Mesendoderm (in vitro differentiated cells): ENCODE measurements at places on chromosomes 2 and 18.

- no peak overlapping the region for H3K4me3 ChIP-seq
- no peaks in the 10 kb centered on the region for H3K4me1 ChIP-seq
- DNase-seq: no peak
- H3K27me3 ChIP-seq: no peaks in the 10 kb centered on the region
Observed at GRCh38 chr18:22439447-22439846, 21.7 kb upstream of the CTAGE1 start.

DNA sequence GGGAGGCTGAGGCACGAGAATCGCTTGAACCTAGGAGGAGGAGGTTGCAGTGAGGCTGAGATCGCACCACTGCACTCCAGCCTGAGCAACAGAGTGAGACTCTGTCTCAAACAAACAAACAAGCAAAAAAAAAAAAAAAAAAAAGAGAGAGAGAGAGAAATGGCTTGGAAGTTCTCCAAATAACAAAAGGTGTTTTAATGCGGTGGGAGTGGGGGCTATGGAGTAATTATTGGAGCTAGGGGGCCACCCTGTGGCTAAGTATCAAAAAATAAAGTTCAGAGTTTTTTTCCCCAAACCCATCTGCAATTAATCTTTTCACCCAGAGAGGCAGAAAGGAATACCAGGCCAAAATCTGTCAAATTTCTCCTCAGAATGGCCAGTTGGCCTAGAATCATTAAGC lies 23.0 kb upstream of the CEP68 start:
- peak; percentile 47 for DNase-seq
- H3K36me3 ChIP-seq: no peaks in the 10 kb centered on the region
- no peaks in the 10 kb centered on the region for H3K4me1 ChIP-seq
- H3K4me3 ChIP-seq: no peak overlapping the region
- H3K27me3 ChIP-seq: no peaks in the 10 kb centered on the region
- no peak overlapping the region for H3K27ac ChIP-seq

DNA sequence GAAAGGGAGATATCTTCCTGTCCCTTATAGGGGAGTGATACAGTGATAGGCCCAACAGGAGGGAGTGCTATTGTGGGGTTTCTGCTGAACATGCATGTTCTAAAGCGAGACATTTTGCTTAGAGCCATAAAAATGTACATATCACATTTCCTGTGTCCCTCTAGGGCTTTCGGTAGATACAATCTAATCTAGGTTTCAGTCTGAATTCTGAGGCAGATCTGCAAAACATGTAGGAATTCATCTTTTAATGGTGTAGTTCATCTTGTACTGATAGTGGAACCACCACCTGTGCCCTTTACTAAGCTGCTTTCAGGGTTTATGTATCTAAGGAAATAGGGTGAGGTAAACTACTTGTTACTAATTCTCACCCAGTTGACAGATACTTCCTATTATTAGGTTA lies 73.8 kb downstream of the SPTBN1 start:
- H3K27ac ChIP-seq: no peak overlapping the region
- DNase-seq: no peak
- H3K4me1 ChIP-seq: no peaks in the 10 kb centered on the region

DNA sequence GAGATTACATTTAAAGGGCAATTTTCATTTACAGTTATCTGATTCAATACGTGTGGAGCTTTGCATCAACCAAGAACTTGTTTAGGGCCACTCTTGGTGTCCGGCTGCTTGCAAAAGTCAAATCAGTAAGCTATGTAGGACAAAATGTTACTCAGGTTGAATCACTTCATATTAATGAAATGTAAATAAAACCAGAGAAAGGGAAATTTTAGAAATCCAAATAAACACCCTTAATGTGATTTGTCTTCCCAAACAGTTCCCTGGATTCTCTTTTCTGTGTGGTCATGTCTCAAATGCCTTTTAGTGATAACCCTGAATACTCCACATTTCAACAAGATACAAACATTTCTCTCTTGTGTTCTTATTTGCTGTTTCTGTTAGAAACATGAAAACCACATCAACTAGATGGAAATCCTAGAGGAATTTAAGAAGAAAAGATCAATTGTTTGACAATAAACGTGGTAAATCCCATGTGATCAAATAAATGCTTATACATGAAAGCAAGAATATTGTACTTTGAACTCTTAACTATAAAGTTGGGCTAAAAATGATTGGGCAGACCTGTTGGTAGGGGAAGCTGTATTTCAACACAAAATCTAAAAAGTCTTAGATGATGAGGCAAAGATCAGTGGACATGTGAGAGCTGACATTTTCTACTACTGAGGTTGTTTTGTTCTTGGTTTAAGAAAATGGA lies 101.3 kb downstream of the CDC42EP3 start:
- no peak for DNase-seq
- no peaks in the 10 kb centered on the region for H3K4me1 ChIP-seq
- no peaks in the 10 kb centered on the region for H3K36me3 ChIP-seq
- H3K4me3 ChIP-seq: no peak overlapping the region
- H3K27ac ChIP-seq: no peak overlapping the region

DNA sequence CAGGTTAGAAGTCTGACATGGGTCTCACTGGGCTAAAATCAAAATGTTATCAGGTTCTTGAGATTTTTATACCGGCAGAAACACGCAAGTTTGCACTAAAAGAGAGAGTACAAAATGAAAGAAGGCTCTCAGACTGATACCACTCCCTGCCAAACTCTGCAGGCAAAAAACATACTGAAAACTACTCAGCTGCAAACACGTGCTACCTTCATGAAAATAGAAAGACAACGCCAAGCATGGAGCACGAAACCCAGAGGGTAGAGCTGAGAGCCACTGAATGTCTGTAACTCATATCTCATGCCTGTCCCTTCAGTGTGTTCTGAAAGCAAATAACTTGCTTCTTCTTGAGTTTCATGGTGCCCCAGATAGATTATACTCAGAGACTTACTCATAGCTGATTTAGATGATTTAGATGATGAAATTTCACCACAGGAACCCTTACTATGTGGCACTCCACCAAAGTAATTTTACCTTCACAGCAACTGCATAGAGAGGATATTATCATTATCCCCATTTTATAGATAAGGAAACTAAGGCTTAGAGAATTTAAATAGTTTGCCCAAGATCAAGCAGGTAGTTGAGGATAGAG lies 313.0 kb upstream of the SLC39A10 start:
- H3K27ac ChIP-seq: no peak overlapping the region
- no peaks in the 10 kb centered on the region for H3K4me1 ChIP-seq
- H3K4me3 ChIP-seq: no peak overlapping the region
- no peaks in the 10 kb centered on the region for H3K36me3 ChIP-seq
- DNase-seq: no peak

- no peaks in the 10 kb centered on the region for H3K36me3 ChIP-seq
- no peak for DNase-seq
- H3K27me3 ChIP-seq: no peaks in the 10 kb centered on the region
Observed at GRCh38 chr2:229591611-229592010, 122.7 kb downstream of the DNER start.

- H3K27me3 ChIP-seq: no peaks in the 10 kb centered on the region
- no peak for DNase-seq
- H3K4me1 ChIP-seq: no peaks in the 10 kb centered on the region
Observed at GRCh38 chr2:26273501-26273900, 28.8 kb downstream of the HADHB start.

GRCh38 chr2:237514474-237515130 lies 27.6 kb downstream of the MLPH start:
- H3K27me3 ChIP-seq: no peaks in the 10 kb centered on the region
- no peak overlapping the region for H3K27ac ChIP-seq
- H3K36me3 ChIP-seq: no peaks in the 10 kb centered on the region
- DNase-seq: no peak
- no peak overlapping the region for H3K4me3 ChIP-seq
- H3K4me1 ChIP-seq: no peaks in the 10 kb centered on the region

DNA sequence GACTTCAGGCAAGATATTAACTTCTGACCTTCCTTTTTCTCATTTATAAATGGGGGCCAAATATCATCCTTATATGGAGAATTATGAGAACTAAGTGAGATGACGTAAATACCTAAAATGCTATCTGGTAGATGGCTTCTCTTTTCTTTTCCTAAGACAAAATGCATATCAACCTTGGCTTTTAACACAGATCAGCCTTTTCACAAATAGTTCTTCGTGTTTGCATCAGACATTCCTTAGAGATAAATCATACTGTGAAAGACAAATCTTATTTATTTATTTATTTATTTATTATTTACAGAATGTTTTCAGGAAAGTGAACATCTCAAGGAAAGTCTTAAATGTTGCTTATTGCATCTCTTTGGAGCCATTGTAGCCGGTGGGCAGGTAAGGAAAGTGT lies 62.8 kb downstream of the NBEAL1 start:
- DNase-seq: no peak
- no peak overlapping the region for H3K27ac ChIP-seq
- no peaks in the 10 kb centered on the region for H3K4me1 ChIP-seq
- no peak overlapping the region for H3K4me3 ChIP-seq
- H3K36me3 ChIP-seq: no peaks in the 10 kb centered on the region
- no peaks in the 10 kb centered on the region for H3K27me3 ChIP-seq

GRCh38 chr2:71600555-71600954 lies 147.2 kb downstream of the DYSF start:
- no peak overlapping the region for H3K4me3 ChIP-seq
- no peaks in the 10 kb centered on the region for H3K27me3 ChIP-seq
- H3K27ac ChIP-seq: no peak overlapping the region
- H3K4me1 ChIP-seq: peaks cover 5% of the 10 kb centered on the region
- no peaks in the 10 kb centered on the region for H3K36me3 ChIP-seq

GRCh38 chr2:86556508-86556907 lies 6.7 kb downstream of the CHMP3 start:
- no peaks in the 10 kb centered on the region for H3K27me3 ChIP-seq
- DNase-seq: peak; percentile 22
- no peaks in the 10 kb centered on the region for H3K36me3 ChIP-seq
- H3K4me3 ChIP-seq: no peak overlapping the region
- H3K27ac ChIP-seq: no peak overlapping the region

GRCh38 chr2:68556381-68556780 lies 87.0 kb upstream of the PROKR1 start:
- H3K27me3 ChIP-seq: no peaks in the 10 kb centered on the region
- DNase-seq: no peak
- no peak overlapping the region for H3K4me3 ChIP-seq
- H3K27ac ChIP-seq: no peak overlapping the region

- H3K27me3 ChIP-seq: no peaks in the 10 kb centered on the region
- H3K4me3 ChIP-seq: no peak overlapping the region
- no peak overlapping the region for H3K27ac ChIP-seq
- peaks cover 2% of the 10 kb centered on the region for H3K36me3 ChIP-seq
Observed at GRCh38 chr2:160308915-160309314, 108.8 kb upstream of the ITGB6 start.

DNA sequence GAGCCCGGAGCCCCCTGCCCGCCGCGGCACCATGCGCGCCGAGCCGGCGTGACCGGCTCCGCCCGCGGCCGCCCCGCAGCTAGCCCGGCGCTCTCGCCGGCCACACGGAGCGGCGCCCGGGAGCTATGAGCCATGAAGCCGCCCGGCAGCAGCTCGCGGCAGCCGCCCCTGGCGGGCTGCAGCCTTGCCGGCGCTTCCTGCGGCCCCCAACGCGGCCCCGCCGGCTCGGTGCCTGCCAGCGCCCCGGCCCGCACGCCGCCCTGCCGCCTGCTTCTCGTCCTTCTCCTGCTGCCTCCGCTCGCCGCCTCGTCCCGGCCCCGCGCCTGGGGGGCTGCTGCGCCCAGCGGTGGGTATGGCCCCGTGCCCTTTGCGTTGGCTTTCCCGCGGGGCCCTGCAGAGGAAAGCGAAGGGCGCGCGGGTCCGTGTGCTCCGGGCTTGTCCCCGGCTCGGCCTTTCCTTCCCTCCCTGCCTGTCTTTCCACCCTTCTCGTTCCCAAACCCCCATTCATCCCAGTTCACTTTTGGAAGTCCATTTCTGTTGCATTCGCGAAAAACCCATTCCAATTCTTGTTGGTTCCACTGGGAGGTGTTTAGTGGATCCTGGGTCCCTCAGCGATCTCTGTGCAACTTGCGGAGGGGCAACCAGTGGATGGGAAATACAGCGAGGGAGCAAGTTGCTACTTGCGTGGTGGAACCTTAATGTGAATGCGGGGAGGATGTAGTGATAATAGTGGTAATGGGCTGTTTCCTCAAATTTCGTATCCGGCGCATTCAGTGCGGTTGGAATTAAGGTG lies 599 bp downstream of the ADAM23 start:
- H3K36me3 ChIP-seq: no peaks in the 10 kb centered on the region
- H3K4me3 ChIP-seq: peak overlapping the region; percentile 50
- no peak overlapping the region for H3K27ac ChIP-seq
- H3K27me3 ChIP-seq: peaks cover 4% of the 10 kb centered on the region

- H3K27me3 ChIP-seq: no peaks in the 10 kb centered on the region
Observed at GRCh38 chr18:51361130-51361860, 163.8 kb upstream of the MEX3C start.

DNA sequence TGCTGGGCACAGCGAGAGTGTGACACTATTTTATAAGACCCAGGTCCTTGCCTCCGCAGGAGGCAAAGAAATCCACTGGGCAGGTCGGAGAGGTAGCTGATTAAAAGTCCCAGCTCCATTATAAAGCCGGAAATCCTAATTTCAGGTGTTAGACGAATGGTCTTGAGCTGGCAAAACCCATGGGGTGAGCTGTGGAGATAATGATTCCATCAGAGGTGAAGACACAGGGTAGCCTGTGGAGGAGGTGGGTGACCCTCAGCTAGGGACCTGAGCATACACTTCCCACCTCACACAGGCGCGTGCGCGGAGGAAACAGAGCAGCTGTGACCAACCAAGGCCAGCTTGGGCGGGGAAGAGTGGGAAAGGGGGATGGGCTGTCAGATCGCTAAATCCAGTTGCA lies 201.7 kb upstream of the CXCR4 start:
- H3K4me3 ChIP-seq: no peak overlapping the region
- H3K27ac ChIP-seq: peak overlapping the region; percentile 56
- peak; percentile 93 for DNase-seq
- peaks cover 6% of the 10 kb centered on the region for H3K4me1 ChIP-seq
- H3K27me3 ChIP-seq: no peaks in the 10 kb centered on the region

- DNase-seq: no peak
- no peaks in the 10 kb centered on the region for H3K27me3 ChIP-seq
Observed at GRCh38 chr2:27730261-27730662, 41.3 kb upstream of the MRPL33 start.

- no peak overlapping the region for H3K27ac ChIP-seq
- DNase-seq: no peak
- no peaks in the 10 kb centered on the region for H3K27me3 ChIP-seq
- no peaks in the 10 kb centered on the region for H3K4me1 ChIP-seq
- H3K36me3 ChIP-seq: no peaks in the 10 kb centered on the region
Observed at GRCh38 chr2:198711484-198711883, 746.3 kb downstream of the SATB2 start.

- H3K27ac ChIP-seq: no peak overlapping the region
- peaks cover 2% of the 10 kb centered on the region for H3K4me1 ChIP-seq
- H3K27me3 ChIP-seq: no peaks in the 10 kb centered on the region
Observed at GRCh38 chr2:37337620-37338280, 6.7 kb upstream of the QPCT start.

DNA sequence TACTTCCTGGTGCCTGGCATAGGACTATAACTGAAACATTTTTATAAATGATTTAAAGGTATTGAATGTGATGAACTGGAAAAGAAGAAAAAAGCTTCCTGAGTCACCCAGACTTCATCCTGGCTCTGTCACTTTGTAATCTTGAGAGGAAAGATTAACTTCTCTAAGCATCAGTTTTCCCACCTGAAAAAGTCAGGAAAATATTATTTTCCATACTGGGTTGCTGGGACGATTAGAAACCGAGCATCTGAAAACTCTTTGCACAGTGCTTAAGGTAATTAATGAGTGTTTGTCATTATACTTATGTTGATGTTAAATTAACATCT lies 71.8 kb downstream of the FMNL2 start:
- DNase-seq: no peak
- H3K27ac ChIP-seq: no peak overlapping the region
- no peak overlapping the region for H3K4me3 ChIP-seq
- peaks cover 51% of the 10 kb centered on the region for H3K4me1 ChIP-seq
- no peaks in the 10 kb centered on the region for H3K36me3 ChIP-seq

GRCh38 chr2:172293952-172294351 lies 133.4 kb upstream of the ITGA6 start:
- no peak overlapping the region for H3K27ac ChIP-seq
- H3K27me3 ChIP-seq: no peaks in the 10 kb centered on the region
- no peaks in the 10 kb centered on the region for H3K36me3 ChIP-seq
- no peaks in the 10 kb centered on the region for H3K4me1 ChIP-seq
